Ureter (tissue), 1 donor: ENCODE measurements at places on chromosomes 5 and 9. TPM values are rescaled to one million over a fixed set of nuclear protein-coding genes. Genes with fewer than 3 reads are reported as not detected.

PITX1 gene
- 20.6 TPM for total RNA-seq

DNA sequence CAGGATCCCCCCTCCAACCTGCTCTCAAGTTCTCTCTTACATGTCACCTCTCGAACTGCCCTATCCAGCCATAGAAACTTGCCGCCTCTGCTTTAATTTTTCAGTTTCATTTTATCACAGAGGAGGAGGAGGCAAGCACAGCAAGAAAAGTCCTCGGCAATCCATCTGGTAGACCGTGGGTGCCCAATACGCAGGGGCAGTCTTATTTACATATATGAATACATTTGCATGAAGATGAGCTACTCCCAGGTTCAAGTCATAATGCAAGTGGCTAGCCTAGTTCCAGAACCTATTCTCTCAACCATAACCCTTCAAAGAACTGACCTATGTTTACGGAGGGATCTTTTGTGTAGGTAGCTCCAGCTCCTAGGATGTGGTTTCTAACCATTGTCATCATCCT lies 223.2 kb upstream of the PANK3 start:
- DNase-seq = no peak

GRCh38 chr5:15338546-15338945 lies 161.4 kb upstream of the FBXL7 start:
- DNase-seq = no peak

IL4 gene
- total RNA-seq = not detected

TAS2R1 gene
- total RNA-seq = not detected

- DNase-seq = no peak
Observed at GRCh38 chr5:137214446-137215189, 284.5 kb downstream of the SPOCK1 start.
